ENCODE measurements at places on chromosomes 2 and 18. TPM values are rescaled to one million over a fixed set of nuclear protein-coding genes. Genes with fewer than 3 reads are reported as not detected.

DNA sequence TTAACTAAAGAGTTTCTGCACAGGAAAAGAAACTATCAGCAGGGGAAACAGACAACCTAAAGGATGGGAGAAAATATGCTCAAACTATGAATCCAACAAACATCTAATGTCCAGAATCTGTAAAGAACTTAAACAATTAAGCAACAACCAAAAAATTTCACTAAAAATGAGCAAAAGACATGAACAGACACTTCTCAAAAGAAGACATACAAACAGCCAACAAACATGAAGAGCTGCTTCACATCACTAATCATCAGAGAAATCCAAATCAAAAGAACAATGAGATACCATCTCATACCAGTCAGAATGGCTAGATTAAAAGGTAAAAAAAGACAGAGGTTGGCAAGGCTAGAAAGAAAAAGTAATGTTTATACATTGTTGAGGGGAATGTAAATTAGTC, 8.8 kb upstream of the GULP1 start:
- no peaks in the 10 kb centered on the region for H3K36me3 ChIP-seq
- no peak overlapping the region for H3K27ac ChIP-seq
- no peak for DNase-seq
- no peak overlapping the region for H3K4me3 ChIP-seq
- H3K27me3 ChIP-seq: no peaks in the 10 kb centered on the region

GRCh38 chr18:79394534-79395307, 1.0 kb upstream of the NFATC1 start:
- H3K36me3 ChIP-seq: no peaks in the 10 kb centered on the region
- peak overlapping the region; percentile 57 for H3K4me3 ChIP-seq
- no peak for DNase-seq
- H3K27me3 ChIP-seq: peaks cover 6% of the 10 kb centered on the region

- no peak overlapping the region for H3K4me3 ChIP-seq
- no peaks in the 10 kb centered on the region for H3K27me3 ChIP-seq
- DNase-seq: no peak
- H3K36me3 ChIP-seq: no peaks in the 10 kb centered on the region
Observed at GRCh38 chr2:196566961-196567666, 72.4 kb upstream of the CCDC150 start.

- H3K4me1 ChIP-seq: peaks cover 28% of the 10 kb centered on the region
- H3K36me3 ChIP-seq: no peaks in the 10 kb centered on the region
- no peak for DNase-seq
- H3K27me3 ChIP-seq: no peaks in the 10 kb centered on the region
- peak overlapping the region; percentile 61 for H3K27ac ChIP-seq
Observed at GRCh38 chr2:168137510-168138180, 109.8 kb downstream of the STK39 start.

ZBTB7C gene
- total RNA-seq: 1.1 TPM

DNA sequence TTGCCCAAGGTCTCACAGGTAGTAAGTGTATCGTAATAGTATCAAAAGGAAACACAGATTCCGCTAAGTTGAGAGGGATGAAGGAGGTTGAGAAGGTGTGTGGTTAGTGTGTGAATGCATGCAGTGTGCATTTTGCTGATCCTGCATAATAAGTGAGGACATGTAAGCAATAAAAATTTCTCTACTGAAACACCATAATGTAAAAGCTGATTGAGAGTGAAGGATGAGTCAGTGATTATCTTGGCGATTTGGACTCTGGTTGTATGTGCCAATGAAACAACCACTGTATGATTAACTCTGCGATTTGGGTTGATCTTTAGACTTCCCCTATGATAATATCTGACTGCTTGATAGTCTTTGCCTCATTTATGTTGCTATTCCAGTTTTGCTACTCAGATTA, 16.7 kb upstream of the ADGRF3 start:
- DNase-seq: no peak
- H3K27me3 ChIP-seq: no peaks in the 10 kb centered on the region
- no peak overlapping the region for H3K27ac ChIP-seq

DNA sequence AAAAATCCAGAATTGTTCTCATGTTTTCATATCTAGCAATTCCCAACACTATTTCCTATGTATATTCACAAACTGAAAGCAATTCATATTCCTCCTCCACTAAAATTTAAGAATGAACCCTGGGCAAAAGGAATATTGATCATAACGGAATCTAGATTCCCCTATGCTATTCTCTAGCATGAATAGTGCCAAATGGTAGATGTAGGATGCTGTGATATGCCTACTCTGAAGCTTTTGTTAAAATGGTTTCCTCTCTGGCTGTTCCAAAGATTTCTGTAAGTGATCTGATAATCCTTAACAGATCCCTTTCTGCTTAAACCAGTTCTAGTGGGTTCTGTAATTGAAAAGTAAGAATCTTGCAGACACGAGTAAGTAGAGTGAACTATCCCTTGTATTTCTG, 298.0 kb upstream of the TANK start:
- no peaks in the 10 kb centered on the region for H3K4me1 ChIP-seq
- no peaks in the 10 kb centered on the region for H3K27me3 ChIP-seq
- no peaks in the 10 kb centered on the region for H3K36me3 ChIP-seq
- H3K4me3 ChIP-seq: no peak overlapping the region

UGT1A10 gene
- total RNA-seq: not detected
